Islet precursor cell (in vitro differentiated cells): ENCODE measurements at places on chromosomes 13 and 19.

- DNase-seq, result no peak
Observed at GRCh38 chr13:50026788-50027473, 11.7 kb downstream of the KCNRG start.

GRCh38 chr19:29417048-29417447 is 108.7 kb upstream of the VSTM2B start:
- no peak for DNase-seq

GRCh38 chr19:48990400-48990799 is 2.7 kb downstream of the GYS1 start:
- no peak for DNase-seq

DNA sequence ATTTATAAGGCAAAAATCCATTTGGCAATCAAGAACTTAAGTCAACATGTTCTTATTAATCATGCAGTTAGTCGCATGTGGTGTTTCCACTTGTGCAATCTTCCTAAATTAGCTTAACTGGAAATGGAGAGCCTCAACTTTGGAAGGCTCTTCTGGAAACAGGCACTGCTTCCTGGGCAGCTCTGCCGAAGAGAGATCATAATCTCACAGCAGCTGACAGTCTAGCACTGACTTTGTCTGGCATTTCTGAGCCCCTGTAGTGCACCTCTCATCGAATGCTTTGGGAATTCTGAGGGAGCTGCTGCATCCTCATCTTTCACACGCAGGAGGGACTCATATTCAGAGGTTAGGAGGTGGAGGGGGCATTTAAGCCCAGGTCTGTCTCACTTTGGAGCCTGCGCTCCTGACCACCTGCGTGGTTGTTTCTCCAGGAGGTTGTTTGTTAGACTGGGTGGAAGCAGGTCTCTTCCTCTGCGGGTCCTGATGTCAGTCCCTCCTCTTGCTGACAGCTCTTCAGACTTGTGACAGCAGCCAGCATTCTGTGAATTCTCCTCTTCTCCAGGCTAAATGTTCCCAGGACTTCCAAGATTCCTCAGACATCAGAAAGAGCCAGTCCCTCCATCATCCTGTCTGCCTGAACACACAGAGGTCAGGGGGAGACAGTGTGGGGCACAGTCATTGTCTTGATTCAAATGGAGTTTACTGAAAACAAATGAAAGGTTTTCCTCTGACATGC is 100.4 kb upstream of the GJB6 start:
- DNase-seq, result peak; percentile 78

GRCh38 chr19:23393121-23393520 is 2.1 kb downstream of the ZNF91 start:
- no peak for DNase-seq

- no peak for DNase-seq
Observed at GRCh38 chr19:11061952-11062351, 27.3 kb upstream of the LDLR start.

DNA sequence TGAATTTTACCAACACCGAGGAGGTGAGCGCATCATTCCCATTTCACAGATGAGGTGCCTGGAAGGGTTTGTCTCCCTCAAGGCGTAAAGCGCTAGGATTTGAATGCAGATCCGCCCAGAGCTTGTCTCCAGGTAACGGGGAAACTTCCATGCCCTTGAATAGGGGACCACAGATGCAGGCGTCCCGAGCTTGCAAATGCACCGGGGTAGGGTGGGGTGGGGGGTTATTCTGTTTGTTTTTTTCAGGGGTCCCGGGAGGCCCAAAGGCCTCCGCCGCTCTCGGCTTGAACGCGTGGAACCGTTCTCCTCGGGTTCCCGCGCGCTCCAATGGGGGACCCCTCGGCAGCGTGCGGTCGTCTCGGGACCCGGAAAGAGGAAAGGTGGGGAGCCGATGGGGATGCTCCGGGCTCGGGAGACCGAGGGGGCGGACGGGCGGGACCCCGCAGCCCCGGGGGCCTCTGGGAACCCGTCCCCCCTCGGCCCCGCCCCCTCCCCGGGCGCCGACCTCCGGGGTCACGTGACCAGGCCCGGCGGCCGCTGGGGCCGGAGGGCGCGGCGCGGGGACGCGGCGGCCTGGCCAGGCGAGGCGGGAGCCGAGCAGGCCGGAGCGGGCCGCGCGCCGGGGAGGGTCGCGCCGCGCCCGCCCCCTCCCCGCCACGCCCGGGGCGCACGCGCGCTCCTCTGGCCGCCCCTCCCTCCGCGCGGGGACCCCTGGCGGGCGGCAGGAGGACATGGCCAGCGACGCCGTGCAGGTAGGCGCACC is at the start of gene PKN1:
PKN1 (plus strand) TSS at position 516 of the 763 bp plus-strand sequence; CDS start at position 732, 216 bp downstream.
- no peak for DNase-seq

- DNase-seq, result no peak
Observed at GRCh38 chr19:44749292-44749691, 784 bp downstream of the BCL3 start.

DNA sequence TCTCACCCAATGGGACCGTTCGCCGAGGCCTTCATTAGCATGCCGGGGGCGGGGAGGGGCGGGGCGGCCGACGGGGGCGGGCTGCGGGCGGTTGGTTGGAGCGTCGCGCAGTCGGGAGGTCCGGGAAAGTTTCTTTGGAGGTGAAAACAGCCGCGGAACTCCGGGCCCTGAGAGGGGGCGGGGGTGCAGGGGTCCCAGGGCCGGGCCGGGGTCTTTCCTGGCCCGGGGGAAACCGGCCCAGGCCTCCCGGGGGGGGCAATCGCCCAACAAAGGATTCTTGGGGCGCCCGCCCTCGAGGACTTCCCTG is at the start of gene HMG20B:
HMG20B (plus strand) TSS at position 90 of the 307 bp plus-strand sequence. CDS start 366 bp downstream, outside the sequence.
- DNase-seq, result no peak

DNA sequence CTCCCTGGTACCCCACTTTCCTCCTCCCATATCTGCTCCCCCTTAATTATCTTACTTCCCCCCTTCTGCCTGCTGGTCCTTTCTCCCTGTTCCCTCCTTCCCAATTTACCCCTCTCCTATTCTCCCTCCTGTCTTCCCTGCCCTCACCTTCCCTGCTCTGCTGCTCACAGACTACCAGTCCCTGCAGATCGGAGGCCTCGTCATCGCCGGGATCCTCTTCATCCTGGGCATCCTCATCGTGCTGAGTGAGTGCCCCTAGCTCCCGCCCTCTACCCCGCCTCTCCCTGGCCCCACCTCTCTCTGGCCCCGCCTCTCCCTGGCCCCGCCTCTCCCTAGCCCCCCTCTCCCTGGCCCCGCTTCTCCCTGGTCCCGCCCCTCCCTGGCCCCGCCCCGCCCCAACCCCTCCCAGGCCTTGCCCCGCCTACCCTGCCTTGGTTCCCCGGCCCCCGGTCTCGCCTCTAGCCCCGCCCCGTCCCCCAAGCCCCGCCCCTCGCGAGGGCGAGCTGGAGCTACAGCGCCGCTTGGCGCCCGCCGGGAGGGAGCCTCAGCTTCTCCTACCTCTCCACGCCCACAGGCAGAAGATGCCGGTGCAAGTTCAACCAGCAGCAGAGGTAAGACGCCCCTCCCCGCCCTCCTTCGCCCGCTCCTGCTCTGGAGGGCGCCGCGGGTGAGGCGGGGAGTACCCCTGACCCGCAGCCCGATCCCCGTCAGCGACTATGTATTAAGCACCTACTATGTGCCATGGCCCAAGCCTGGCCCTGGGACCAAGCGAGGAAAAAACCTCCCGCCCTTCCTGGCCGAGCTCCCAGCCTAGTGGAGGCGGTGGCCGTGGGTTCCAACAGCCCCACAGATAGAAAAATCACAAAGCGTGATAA is 1.9 kb upstream of the FXYD7 start:
- peak; percentile 98 for DNase-seq

DNA sequence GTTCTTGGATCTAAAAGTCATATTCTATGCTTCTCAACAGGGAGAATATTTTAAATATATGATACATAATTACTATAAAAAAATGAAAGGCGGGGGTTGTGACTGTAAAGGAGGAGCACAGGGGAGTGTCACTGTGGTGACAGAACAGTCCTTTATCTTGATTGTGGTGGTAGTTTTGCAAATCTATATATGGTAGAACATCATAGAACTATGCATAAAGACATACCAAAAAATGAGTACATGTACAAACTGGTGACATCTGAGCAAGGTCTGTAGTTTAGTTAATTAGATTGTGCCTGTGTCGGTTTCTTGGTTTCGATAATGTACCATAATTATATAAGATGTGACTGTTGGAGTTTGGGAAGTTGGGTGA is 38.7 kb upstream of the GARRE1 start:
- no peak for DNase-seq

GRCh38 chr13:58151452-58151851 is 519.9 kb downstream of the PCDH17 start:
- no peak for DNase-seq

DNA sequence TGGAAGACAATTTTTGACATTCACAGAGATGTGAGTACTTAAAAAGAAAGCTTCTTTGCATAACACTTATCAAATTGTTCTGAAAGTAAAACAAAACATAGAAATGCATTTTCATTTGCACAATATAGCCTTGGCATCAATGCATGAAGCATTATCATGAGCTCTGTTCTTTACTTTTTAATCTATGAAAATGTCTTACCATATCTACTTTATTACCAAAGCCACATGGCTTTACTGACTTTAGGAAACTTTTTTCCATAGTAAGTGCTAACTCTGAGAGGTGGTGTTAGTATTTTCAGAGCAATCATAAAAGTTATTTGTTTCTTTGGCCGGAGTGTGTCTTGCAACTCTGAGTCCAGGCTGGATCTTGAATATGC is 10.5 kb downstream of the TNFRSF19 start:
- DNase-seq, result no peak

GRCh38 chr13:113297370-113298042 is 467 bp downstream of the LAMP1 start:
- no peak for DNase-seq

DNA sequence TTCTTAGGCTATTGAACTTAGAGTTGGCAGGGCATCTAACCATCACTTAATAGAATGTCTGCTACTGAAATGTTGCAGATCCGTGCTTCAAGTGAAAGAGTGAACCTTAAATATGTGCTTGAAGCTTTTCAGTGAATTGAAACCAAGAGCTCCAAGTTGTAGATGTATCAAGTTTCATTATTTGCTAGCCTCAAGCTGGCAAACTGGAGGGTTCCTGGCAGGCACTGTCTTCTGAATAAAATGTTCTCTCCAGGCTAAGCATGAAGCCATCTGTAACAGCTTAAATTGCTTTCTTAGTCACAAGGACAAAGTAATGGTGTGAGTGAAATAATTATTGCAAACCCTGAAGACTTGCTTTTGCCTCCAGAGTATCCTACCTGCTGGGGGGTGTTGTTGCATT is 415.0 kb upstream of the SPRY2 start:
- DNase-seq, result no peak

GRCh38 chr13:112729408-112729807 is 39.6 kb downstream of the ATP11A start:
- DNase-seq, result peak; percentile 48

GRCh38 chr13:48629277-48629676 is 24.5 kb upstream of the CYSLTR2 start:
- no peak for DNase-seq

- peak; percentile 73 for DNase-seq
Observed at GRCh38 chr13:106373304-106373988, 162.0 kb downstream of the EFNB2 start.

DNA sequence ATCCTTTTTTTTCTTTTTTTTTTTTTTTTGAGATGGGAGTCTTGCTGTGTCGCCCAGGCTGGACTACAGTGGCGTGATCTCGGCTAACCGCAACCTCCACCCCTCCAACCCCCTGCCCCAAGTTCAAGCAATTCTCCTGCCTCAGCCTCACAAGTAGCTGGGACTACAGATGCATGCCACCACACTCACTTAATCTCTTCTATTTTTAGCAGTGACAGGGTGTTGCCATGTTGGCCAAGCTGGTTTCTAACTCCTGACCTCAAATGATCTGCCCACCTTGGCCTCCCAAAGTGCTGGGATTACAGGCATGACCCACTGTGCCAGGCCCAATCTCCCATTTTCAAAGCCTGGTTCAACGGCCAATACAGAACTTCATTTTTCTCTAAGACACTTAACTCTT is 9.1 kb downstream of the FOXO1 start:
- DNase-seq, result peak; percentile 22

DNA sequence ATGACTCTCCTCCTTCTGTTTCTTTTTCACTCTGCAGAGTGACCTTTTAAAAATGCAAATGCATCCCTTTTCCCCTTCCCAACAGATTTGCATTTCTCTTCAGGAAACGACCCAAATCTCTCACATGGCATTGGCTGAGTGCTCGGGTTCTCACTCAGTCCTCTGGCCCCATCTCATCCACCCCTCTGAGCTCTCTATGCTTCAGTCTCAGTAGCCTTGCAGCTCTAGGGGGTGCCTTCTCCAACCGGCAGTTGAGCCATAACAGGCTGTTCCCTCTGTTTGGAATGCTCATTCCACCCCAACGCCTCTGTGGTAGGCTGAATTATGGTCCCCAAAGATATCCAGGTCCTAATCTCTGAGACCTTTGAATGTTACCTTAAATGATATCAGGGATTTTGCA is 78.2 kb downstream of the AKAP11 start:
- no peak for DNase-seq

DNA sequence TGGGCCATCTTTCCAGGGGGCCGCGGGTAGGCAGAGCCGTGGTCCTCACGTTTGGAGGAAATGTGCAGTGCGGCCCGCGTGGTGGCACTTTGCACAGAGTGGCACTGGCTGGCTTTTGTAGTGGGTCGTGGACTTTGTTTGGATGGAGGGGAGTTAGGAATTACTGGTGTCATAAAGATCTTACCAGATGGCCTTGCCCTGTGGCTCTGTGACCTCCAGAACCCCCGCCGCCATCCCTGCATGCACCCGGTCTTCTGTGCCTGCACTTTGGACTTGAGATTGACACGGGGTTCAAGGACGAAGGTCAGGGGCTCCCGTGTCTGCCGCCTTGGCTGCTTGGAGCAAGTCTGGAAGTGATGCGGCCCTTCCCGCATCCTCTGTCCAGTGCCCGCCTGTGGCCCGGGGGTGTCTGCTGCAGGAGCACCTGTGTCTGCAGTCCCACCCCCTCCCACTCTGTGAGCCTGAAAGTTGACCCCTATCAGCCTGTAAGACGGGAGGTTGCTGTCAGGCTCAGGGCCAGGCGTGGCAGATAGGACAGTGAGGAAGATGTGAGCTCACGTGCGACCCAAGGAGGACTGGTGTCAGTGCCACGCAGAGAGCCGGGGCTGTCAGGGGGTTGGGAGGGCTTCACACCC is 2.2 kb downstream of the GNA11 start:
- DNase-seq, result peak; percentile 51

GRCh38 chr13:114097212-114097892 is 35.1 kb downstream of the RASA3 start:
- peak; percentile 55 for DNase-seq

GRCh38 chr13:101919541-101920181 is 467.2 kb downstream of the ITGBL1 start:
- peak; percentile 85 for DNase-seq
